Kidney tubule cell (primary cell): ENCODE measurements at places on chromosomes 13 and 19.

GRCh38 chr13:39528661-39528980, 74.4 kb downstream of the LHFPL6 start:
- no peak for DNase-seq

DNA sequence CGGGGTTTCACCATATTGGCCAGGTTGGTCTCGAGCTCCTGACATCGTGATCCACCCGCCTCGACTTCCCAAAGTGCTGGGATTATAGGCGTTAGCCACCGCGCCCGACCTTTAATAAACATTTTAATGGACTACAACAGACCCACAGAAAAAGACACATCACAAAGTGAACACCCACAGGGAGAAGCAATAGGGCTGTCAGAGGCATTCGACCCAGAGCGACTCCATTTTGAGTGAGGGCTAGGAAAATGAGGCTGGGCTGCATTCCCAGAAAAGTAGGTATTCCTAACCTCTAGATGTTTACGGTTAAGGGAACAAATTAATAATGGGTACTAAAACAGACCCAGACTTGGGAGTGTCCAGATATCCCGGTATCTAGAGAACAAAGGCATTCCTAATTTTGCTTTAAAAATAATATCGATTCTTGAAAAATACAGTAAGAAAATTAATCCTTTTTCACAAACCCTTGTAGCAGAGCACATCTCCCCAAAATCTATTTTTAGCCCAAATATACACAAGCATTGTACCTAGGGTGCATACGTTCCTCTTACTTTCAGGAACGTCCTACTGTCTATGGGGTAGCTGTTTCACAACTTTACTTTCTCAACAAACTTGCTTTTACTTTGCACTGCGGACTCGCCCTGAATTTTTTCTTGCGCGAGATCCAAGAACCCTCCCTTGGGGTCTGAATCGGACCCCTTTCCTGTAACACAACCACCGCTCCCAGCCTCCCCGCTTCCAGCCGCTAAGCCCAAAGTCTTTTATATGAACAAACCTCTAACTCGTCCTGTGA, 811 bp upstream of the ZNF8 start:
- DNase-seq, result no peak

- no peak for DNase-seq
These were observed 78.9 kb downstream of the RXFP2 start for GRCh38 chr13:31818236-31818635.

DNA sequence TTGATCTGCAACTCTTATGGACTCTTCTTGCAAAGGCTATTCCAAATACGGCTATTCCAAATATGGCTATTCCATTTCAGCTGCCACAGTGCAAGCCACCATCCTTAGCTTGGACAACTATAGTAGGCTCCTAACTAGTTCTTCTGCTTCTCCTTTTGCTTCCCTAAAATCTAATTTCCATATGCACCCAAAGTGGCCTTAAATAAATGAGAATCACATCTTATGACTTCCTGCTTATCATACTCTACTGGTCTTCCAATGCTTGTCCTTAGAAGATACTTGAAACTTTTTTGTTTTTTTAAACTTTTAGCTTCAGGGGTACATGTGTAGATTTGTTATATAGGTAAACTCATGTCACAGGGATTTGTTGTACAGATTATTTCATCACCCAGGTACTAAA, 4.9 kb downstream of the UCHL3 start:
- no peak for DNase-seq

DNA sequence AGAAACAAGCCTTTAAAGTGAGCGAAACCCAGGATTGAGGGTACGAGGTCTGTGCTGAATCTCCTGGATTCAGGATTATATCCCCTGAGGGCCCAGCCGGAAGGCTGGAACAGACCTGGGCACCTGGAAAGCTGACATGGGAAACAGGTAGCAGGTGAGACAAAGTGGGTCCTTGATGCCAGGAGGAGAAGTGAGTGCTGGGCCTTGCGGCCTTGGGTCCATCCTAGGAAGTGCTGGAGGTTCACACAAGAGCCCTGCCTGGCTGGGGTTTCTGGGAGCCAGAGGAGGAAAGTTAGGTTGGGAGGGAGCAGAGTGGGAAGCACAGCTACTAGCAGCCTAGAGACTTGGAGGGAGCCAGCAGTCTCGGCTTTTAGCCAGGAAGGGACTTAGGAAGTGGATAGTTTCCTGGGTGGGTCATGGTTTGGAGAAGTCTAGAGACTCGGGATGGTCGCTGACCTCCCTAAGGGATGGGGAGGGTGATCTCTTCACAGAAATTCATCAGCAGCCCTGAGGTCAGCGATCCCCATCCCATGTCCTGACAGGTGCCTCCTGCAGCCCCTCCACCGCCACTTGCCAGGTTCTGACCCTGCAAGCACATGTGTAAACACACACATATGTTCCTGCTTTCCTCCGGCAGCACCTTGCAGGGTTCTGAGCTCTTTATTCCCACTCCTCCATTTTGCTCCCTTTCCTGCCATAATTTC, 29.4 kb upstream of the ZNF492 start:
- no peak for DNase-seq

DNA sequence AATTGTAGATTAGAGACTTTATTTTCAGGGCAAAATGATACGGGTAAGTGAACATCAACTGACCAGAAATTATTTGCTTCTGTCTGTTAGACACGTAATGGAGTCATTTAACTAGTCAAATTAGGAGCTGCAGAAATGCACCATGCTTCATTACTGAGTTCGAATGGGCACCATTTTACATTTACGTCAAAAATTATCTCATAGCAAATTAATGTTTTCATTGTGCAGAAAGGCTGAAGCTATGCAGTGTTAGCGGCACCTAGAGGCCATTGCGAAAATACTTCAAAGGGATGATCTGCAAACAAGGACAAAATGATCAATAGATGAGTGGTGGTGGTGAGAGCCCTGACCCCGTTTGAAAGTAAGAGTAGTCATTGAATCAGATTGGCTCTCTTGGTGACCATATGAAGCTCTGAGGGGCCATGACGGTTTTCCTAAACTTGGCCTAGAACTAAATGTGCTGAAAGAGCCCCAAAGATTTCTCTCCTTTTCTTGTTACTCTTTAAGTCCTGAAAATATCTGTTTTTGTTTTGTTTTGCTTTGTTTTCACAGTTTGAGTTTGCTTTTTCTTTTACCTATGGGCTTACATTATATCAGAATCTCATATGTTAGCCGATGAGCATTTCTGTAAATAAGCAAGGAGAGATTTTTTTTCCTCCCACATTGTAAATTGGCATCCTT, 277.9 kb downstream of the ZNF536 start:
- DNase-seq, result peak; percentile 49

DNA sequence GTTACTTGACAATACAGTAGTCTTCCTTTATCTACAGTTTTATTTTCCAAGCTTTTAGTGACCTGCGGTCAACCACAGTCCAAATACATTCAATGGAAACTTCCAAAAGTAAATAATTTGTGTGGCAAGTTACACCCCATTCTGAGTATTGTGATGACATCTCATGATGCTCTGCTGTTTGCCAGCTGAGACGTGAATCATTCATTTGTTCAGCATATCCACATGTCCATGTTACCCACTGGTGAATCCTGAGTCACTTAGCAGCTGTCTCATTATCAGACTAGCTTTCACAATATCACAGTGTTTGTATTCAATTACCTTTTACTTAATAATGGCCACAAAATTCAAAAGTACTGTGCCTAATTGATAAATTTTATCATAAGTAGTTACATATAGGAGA, 179.8 kb downstream of the PRR20E start:
- DNase-seq, result no peak

GRCh38 chr13:82439159-82439904, 1442.9 kb downstream of the SLITRK1 start:
- no peak for DNase-seq

DNA sequence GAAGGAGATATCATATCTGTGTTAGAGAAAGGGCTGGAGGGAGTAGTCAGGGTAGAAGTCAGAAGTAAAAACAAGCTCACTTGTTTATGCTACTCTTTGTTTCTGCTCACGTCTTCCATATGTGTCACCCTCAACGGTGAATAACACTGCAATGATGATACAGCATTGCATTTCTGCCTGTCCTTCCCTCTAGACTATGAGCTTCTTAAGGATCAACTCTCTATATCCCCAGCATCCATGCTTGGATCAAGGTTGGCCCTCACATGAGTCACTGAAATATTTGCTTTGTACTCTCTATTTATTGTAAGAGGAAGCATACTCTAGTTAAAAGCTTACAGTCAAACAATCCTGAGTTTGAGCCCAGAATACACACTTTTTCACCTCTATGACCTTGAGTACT, 406.0 kb downstream of the RFC3 start:
- DNase-seq, result peak; percentile 3

GRCh38 chr19:7214324-7215089, 79.7 kb downstream of the INSR start:
- DNase-seq, result no peak

DNA sequence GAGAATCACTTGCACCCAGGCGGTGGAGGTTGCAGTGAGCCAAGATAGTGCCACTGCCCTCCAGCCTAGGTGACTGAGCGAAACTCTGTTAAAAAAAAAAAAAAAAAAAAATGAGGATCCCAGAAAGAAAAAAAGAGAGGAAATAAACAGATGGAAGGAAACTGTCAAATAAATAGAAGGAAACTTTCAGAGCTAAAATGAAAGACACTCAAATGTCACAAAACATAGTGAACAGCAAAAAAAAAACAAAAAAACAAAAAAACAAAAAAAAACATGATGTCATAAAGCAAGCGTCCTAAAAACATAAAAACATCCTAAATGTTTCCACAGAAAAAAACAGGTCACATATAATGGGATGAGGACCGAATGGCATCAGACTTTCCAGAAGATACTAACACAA, 15.0 kb downstream of the MLLT1 start:
- no peak for DNase-seq

DNA sequence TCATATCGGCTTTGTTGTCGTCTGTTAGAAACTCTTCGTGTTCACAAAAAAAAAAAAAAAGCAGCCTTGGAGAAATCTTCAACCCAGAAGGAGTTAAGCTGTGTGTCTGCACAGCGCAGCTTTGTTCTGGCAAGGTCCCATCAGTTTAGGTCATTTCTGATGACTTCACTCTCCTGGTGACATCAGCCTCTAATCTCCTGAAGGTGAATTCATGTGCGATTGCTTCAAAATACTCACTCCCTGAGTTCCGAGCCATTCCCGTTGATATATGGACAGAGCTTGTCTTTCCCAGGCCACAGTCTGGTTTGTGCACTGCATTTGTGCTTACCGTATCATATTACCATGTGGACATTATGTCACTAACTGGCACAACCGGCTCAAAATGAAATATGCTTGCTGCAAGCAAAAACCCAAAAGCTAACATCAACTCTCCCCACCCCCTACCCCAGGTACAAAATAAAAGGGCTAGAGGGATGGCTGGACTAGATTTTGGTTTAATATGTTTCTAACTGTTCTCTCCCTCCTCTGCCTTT, 342.4 kb downstream of the KCNRG start:
- DNase-seq, result peak; percentile 92

DNA sequence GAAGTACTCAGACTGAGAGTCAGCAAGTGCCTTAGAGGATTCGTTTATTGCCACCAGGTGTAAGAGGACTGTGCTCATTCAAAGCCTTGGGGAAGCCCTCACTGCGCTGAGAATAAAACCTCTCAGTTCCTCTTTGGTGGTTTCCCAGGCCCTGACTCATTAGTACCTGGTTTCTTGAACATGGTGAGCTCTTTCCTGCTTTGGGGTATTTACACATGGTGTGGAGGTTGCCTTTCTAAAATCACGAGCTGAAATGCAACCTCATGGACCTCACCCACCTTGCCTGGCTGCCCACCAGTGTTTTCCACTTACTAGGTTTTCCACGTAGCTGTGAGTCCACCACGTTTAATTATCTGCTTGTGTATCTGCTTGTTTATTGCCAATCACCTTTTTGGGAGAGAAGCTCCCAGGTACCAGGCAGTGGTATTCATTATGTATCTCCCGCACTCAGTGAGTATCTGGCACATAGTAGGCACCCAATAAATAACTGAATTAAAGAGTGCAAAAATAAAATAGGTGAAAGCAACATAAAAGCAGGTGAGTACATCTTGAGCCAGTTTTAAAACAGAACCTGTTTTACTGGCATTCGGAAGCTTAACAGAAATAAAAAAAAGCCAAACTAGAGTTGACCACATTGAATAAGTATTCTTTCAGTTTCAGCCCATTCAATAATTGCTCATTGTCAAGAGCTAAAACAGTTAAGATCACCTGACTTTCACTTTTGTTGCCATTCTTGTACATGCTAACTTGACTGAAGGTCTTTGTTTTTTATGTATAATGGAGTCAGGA, 533.0 kb downstream of the MYO16 start:
- peak; percentile 90 for DNase-seq

DNA sequence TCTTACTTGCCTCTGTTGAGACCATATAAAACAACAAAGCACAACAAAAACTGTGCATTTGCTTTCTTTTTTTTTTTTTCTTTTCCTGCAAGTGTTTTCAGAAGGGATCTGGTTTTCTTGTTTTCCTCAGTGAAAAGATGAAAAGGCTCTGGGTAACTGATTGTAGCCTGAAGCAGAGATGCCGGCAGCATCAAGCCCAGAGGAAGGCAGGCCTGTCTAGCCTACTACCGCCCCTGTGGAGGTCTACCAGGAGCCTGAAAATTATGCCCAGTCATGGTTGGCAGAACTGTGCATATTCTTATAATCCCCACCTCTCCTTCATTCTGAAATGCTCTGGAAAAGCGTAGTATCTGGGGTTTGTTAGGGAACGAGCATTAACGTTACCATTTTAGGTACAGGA, 32.6 kb upstream of the MEDAG start:
- no peak for DNase-seq

- no peak for DNase-seq
These were observed 2.6 kb upstream of the CLEC4G start for GRCh38 chr19:7734220-7735203.

DNA sequence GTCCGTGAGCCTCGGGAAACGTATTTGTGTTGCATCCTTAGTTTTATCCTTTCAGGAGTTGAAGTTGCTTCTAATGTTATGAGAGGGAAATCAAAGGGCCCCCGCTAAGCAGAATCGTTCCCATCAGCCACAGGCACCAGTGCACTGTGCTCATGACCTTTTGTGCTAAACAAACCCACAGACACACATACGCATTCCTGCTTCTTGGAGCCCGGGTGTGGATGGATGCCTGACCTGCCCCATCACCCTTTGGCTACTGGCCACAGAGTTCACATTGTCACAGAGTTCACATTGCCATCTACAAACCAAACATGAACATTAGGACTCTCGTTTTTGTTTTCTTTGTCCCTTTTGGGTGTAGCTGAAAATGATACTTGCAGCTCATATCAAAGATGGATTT, 47.2 kb downstream of the CHST8 start:
- no peak for DNase-seq

DNA sequence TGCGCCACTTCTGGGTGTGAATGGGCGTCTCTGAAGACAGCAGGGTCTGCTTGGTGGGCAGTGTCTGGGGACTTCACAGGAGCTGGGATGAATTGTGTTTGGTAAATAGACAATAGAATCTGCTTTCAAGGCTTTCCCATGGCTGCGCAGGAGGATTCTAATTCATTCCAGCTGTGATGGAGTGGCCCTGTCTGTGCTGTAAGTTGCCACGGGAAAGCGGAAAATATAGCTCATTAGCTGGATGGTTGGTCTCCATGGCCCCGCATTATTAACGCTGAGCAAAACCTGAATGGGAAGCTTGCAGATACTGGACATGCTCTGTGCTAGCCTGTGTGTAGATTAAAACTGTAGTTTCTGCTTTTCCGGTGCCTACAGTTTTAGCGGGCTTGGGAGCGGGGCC, 15.6 kb upstream of the C1QTNF9 start:
- DNase-seq, result no peak
